ENCODE measurements at places on chromosomes 1 and 21.
A peak's percentile ranks its signal among the peaks of the same experiment; 100 is the strongest.

- peak; percentile 79 for DNase-seq
These were observed 331.6 kb downstream of the SRGAP2C start for GRCh38 chr1:121516234-121516967.

DNA sequence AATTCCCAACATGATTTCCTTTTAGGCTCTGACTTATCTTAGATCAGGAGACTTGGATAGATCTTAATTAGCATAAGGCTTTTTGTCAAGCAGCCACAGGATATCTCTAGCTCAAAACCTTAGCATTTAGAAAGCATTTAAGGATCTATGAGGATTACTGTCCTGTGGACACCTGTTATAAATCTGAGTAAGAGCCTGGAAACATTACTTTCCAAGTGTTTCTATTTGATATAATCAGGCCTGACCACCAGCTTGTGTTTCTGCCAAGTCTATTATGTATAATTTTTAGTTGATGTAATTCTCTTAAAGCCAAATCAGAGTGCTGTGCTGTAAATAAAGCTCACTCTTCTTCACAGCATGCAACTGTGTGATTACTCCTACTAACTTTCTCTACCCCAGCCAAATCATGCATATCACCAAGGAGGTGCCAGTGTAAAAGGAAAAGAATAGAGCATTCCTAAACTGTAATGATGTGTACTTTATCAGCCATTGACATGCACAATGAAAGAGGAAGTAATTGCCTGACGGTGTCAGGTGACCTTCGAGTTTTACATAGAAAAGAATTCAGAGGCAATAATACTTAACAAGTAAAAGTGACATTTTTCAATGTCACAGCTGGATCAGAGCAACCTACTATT lies 309.9 kb upstream of the PRMT6 start:
- DNase-seq = no peak

GRCh38 chr1:220878191-220879075 lies 810 bp upstream of the HLX start:
- peak; percentile 74 for DNase-seq

- no peak for DNase-seq
These were observed 101.4 kb downstream of the CC2D1B start for GRCh38 chr1:52264530-52265115.

- no peak for DNase-seq
These were observed 526.7 kb upstream of the ADAMTS5 start for GRCh38 chr21:27493542-27493941.

DNA sequence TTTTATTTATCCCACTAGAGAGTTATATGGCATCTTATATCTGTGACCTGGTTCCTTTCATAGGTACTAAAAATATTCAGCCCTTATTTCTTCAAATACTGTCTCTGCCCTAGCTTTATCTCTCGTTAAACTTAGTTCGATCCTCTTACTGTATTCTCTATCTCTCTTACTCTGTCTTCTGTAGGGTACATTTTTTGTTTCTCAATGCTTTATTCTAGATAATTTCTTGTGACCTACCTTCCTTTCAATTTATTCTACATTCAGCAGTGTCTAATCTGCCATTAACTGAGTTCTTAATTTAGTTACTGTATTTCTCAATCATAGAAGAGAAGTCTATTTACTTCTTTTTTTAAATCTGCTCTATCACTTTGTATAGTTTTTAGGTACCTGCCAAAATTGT lies 1.8 kb upstream of the ZFP69 start:
- DNase-seq = no peak

GRCh38 chr1:59680044-59680443 lies 134.7 kb upstream of the HOOK1 start:
- DNase-seq = no peak

GRCh38 chr21:32806810-32807386 lies 35.3 kb upstream of the PAXBP1 start:
- no peak for DNase-seq

Data from GF-D8 (cell line).